ENCODE measurements at places on chromosomes 16 and 17. TPM values are rescaled to one million over a fixed set of nuclear protein-coding genes. Genes with fewer than 3 reads are reported as not detected.

TP53TG3C gene
- not detected for total RNA-seq

QPRT gene
- total RNA-seq: 152 TPM

USP36 gene
- total RNA-seq: 45.1 TPM

INCA1 gene
- 0.69 TPM for total RNA-seq

CEMP1 gene
- not detected for total RNA-seq

HSD17B1 gene
- total RNA-seq: 3.6 TPM

ZBTB4 gene
- 16.3 TPM for total RNA-seq

HOXB8 gene
- total RNA-seq: 0.33 TPM

GLP2R gene
- under 0.01 TPM for total RNA-seq

SPIRE2 gene
- total RNA-seq: 10.3 TPM

DHRS7C gene
- not detected for total RNA-seq

BHLHA9 gene
- total RNA-seq: not detected

KCTD19 gene
- total RNA-seq: not detected
